ENCODE measurements at places on chromosomes 7 and 10. TPM values are rescaled to one million over a fixed set of nuclear protein-coding genes. Genes with fewer than 3 reads are reported as not detected.

The VPS37D gene
- 5.3 TPM for total RNA-seq

The HTRA1 gene
- total RNA-seq, result not detected

The SEMA3A gene
- not detected for total RNA-seq

The GPRIN2 gene
- not detected for total RNA-seq

The ANXA8 gene
- not detected for total RNA-seq

The C10orf95 gene
- 0.50 TPM for total RNA-seq

The TMEM72 gene
- total RNA-seq, result not detected

The RBM20 gene
- 1.0 TPM for total RNA-seq

The CTAGE15 gene
- total RNA-seq, result not detected

The FOXP2 gene
- total RNA-seq, result not detected

The EPHA1 gene
- not detected for total RNA-seq

The TMEM213 gene
- not detected for total RNA-seq

The GIMAP4 gene
- not detected for total RNA-seq

The CLDN3 gene
- not detected for total RNA-seq

The MSMB gene
- not detected for total RNA-seq

The RPEL1 gene
- total RNA-seq, result not detected

The GDF2 gene
- not detected for total RNA-seq

The ACTL6B gene
- total RNA-seq, result not detected
